ENCODE measurements at places on chromosomes 16 and 17.

- DNase-seq = no peak
Measured at GRCh38 chr17:74445158-74445557, 13.3 kb downstream of the GPRC5C start.

- no peak for DNase-seq
Measured at GRCh38 chr17:66431910-66432309, 129.5 kb downstream of the PRKCA start.

- peak; percentile 23 for DNase-seq
Measured at GRCh38 chr16:75789237-75789636, 62.9 kb upstream of the CPHXL start.

DNA sequence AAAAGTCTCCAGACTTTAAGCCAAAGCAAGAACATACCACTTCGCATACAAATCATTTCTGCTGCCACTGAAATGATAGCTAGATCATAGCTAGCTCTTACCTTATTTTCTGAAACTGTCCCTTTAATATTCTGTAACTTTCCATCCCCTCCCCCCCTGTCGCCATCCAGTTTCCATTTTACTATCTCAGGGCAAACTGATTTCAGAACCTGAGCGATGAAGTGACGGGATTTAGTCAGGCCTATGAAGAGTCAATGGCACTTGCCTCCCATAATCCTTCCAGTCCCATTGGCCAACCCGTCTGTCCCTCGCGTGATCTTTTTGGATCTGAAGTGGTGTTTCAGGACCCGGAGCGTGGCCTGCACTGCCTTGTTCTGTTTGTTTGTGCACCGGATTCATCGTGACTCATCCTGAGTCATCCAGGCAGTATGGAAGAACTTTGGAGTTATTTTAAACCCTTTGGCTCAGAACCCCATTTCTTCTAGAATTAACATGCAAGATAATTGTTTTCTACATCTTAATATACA lies 199.8 kb upstream of the CHMP6 start:
- DNase-seq = no peak

DNA sequence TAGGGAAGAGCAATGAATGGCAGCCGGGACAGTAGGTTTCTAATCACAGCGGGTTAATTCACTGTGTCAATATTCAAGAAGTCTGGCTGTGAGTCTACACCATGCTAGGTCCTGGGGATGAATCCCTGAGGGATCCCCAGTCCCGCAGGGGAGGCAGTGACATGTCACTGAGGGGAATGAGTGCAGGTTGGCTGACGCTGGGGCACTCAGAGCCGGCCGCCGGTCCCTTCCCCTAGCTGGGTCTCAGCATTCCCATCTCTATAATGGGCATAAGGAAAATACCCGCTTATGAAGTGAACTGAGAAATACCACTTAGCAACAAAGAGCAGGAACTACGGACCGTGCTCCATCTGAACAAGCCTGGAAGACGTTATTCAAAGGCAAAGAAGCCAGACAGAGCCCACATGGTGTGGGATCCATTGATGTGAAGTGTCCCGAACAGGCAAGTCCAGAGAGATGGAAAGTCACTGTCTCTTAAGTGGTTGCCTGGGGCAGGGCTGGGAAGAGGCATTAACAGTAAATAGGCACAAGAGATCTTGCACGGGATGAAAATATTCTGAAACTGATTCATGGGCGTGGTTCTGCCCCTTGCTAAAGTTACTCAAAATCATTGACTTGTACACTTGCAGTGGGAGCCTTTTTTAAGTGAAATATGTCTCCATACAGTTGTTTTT lies 31.9 kb downstream of the PPL start:
- no peak for DNase-seq

DNA sequence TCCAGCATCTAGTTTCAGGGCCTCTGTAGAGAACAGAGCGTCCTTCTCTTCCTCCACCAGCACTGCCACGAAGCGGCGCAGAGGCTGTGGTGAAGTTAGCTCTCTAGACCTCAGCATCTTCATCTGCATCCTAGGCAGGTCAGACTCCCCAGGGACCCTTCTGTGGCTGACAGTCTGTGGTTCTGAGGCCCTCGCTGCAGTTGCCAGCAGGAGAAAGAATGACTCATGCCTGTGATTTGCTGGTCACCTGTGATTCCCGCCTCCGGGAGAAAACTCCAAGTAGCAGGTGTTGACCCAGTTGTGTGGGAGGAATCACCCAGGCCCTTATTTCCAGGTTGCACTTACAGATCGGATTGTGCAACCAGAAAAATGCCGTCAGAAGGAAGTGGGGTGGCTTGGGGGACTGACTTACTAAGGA lies 117.3 kb upstream of the CACNG5 start:
- DNase-seq = no peak

GRCh38 chr16:71708696-71709095 lies 15.8 kb downstream of the PHLPP2 start:
- DNase-seq = no peak

GRCh38 chr17:29561554-29562517 lies 5.0 kb downstream of the ABHD15 start:
- no peak for DNase-seq

- DNase-seq = peak; percentile 88
Measured at GRCh38 chr17:74201250-74201649, 2.2 kb upstream of the RPL38 start.

- no peak for DNase-seq
Measured at GRCh38 chr17:806781-807522, 24.8 kb downstream of the MRM3 start.

- no peak for DNase-seq
Measured at GRCh38 chr17:17768424-17769088, 68.2 kb downstream of the SREBF1 start.

GRCh38 chr16:84059946-84060901 lies 17.6 kb upstream of the SLC38A8 start:
- no peak for DNase-seq

DNA sequence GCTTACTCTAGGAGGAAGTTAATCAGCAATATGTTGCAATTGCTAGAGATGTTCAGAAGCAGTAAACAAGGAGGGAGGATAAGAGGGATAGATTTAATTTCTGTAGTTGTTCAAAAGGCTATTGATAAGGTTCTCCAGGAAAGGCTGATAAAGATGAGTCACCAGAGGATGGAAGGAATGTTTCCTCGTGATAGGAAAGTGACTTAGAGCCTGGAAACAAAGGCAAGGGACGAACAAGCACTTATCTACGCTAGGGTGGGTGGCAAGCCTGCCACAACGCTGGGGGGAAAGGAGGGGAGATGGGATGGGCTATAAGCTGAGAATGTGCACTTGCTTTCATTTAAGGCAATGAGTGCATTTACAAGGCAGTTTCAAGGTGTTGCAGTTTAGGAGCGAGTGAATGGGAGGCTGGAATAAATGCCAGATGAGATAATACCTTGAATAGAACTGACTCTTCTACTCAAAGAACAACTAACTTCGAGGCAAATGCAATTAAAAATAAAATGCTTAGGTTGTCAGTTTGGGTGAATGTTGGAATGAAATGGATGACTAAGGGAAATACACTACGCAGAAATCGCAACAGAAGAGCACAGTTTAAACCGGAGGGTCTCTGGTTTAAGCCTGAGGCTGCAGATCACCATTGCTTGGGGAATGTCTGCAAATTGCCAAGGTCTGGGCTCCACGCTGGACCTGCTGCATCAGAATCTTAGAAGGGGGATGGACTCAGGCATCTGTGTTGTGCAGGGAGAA lies 76.0 kb upstream of the RBBP6 start:
- no peak for DNase-seq

DNA sequence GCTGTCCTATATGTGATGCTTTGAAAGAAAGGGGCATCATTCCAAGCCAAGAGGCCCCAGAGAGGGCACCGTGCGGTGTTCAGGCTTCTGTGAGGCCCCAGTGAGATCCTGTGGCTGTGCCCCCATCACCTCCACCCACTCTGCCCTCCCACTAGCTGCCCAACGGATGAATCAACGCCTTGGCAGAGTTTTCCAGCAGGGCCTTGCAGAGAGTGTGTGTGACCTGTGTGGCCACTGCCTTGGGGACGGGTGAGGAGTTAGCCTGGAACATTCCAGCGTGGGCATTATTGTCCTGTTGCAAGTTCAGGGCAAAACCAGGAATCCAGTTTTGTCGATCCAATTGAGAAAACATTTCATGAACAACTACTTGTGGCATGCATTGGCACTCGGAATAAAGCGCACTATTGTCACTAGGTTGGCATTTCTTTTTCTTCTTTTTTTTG lies 53.7 kb downstream of the SF3B3 start:
- DNase-seq = no peak

DNA sequence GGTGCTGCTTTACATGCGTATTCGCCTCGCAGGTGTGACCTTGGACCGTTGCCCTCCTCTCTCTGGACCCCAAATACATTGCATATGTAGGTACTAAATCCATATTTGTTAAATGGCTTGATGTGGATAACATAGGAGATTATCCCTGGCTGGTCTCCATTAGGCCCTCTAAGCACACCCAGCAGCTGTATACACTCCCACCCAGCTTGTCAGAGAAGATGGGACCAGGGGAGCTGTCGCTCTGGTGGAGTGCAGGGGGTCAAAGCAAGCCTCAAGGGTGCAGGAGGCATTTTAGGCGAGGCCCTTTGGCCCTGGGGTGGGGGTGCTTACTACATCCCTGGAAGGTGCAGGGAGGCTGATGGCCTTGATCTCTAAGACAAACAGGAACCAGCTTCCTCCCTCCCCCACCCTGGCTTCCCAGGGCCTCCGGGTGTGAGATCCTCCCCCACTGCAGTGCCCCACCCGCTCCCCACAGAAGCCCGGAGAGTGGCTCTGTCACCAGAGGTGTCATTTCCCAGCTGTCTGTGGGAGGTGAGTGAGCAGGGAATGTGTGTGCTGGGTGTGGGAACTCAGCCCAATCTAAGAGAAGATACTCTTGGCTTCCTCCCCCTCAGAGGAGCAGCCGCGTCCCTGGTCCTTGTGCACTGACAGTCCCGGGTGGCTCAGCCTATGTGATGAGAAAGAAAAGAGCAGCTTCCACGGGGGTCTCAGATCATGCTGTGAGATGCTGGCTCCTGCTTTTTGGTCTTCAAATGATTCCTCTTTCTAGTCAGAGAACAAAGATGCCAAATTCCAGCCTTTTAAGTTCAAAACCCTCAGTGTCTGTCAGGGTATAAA lies 1.4 kb upstream of the VAMP2 start:
- no peak for DNase-seq

- DNase-seq = no peak
Measured at GRCh38 chr17:5123343-5124124, 7.7 kb downstream of the USP6 start.

- no peak for DNase-seq
Measured at GRCh38 chr17:12618557-12618956, 47.1 kb upstream of the MYOCD start.

- no peak for DNase-seq
Measured at GRCh38 chr16:56226187-56226586, 34.9 kb downstream of the GNAO1 start.

GRCh38 chr16:61371881-61372280 lies 664.4 kb downstream of the CDH8 start:
- DNase-seq = no peak

DNA sequence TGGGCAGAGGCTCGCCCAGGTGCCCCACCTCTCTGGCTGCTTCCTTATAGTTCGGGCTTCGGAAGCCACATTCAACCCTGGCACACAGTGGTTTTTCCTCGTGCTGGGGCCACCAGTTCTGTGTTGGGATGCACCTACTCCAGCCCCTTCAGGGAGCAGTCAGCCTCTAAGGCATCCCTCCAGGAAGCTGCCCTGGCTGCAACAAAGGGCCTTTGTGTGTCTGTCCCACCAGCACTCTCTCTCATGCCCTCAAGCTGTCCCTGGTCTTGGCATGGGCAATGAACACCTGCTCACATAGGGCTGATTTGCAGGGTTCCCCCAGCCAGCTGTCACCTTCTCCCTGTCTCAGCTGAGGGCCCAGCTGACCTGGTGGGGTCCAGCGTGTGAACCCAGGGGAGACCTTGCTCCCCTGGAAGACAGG lies 754 bp upstream of the NOXO1 start:
- peak; percentile 41 for DNase-seq

DNA sequence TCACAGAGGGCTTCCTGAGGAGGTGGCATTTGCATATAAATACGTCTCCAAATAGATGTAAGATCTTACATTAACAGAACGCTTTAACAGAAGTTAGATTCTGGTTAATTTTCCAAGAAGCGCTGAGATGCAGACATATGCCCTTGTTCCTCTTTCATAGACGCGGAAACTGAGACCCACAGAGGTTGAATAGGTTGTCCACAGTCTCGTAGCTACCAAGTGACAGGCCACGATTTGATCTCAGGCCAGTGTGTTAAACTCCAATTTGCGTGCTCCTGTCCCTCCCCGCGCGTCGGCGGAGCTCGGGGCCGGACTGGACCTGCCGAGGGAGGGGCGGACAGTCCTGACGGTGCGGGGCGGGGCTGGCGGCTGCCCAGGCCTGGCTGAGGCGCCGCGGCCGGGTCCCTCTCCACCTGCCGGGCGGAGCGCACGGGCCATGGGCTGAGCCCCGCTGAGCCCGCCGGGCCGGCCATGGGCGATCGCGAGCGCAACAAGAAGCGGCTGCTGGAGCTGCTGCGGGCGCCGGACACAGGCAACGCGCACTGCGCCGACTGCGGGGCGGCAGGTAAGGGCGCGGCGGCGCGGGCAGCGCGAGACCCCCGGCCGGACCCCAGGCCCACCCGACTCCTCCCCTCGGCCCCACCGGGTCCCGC lies at the start of gene ADAP2:
Gene ADAP2 (plus strand): TSS at position 402 of the 653 bp plus-strand sequence. CDS start 70 bp downstream, at position 472.
- no peak for DNase-seq

- DNase-seq = no peak
Measured at GRCh38 chr17:17859909-17860765, 23.4 kb upstream of the SREBF1 start.

DNA sequence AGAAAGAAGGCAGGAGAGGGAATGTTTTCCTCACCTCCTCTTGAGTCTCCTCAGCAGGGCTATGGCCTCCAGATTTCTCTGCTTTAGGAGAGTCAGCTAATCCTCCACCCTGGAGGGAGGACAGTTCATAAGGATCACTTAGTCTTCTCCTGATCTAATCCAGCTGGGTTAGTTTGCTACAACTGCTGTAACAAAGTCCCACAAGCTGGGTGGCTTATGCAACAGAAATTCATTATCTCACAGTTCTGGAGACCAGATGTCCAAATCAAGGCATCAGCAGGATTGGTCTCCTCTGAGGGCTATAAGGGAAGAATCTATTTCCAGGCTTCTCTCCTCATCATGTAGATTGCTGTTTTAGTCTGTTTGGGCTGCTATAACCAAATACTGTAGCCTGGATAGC lies 40.6 kb upstream of the XYLT1 start:
- DNase-seq = no peak

- no peak for DNase-seq
Measured at GRCh38 chr17:13230350-13231264, 212.8 kb upstream of the ELAC2 start.

DNA sequence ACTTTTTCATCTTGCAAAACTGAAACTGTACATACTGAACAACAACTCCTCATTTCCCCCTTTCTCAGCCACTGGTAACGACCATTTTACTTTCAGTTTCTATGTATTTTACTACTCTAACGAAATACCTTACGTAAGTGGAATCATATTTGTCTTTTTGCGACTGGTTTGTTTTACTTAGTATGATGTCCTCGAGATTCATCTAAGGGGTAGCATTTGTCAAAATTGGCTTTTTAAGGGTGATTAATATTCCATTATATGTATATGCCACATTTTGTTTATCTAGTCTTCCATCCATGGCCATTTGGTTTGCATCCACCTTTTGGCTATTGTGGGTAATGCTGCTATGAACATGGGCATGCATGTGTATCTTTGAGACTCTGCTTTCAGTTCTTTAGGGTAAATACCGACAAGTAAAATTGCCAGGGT lies 10.4 kb downstream of the KPNB1 start:
- DNase-seq = no peak

- DNase-seq = peak; percentile 62
Measured at GRCh38 chr17:40331743-40332641, 23.0 kb downstream of the RARA start.

Measured in NCI-H1092 (cell line).